ENCODE measurements at places on chromosomes 6 and 20.

DNA sequence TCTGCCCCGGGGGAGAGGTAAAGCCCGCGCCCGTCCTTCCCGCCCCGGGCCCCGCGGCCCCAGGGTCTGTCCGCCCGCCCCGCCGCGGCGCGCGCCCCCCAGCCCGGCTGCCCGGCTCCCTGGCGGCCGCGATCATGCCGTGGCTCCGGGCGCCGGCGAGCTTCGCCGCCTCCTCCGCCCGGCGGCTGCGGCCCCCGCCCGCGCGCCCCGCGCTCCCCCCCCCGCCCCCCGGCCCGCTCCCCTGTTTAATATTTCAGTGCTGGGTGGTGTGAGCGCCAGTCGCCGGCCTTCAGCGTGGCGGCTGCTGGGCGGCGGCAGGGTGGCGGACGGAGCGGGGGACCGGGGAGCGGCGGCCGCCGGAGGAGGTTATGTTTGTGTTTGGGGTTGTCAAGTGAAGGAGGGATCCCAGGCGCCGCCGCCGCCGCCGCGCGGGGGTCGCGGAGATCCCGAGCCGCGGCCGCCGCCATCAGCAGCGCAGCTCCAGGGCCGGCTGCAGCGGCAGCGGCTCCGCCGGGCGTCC, at the start of gene HIVEP1:
HIVEP1 (plus strand) TSS at position 275 of the 520 bp plus-strand sequence. CDS start 3,317 bp downstream, outside the sequence.
- DNase-seq, result no peak

- no peak for DNase-seq
Observed at GRCh38 chr6:15993716-15994228, 135.1 kb upstream of the MYLIP start.

- DNase-seq, result no peak
Observed at GRCh38 chr6:70409216-70409615, 4.1 kb upstream of the FAM135A start.

DNA sequence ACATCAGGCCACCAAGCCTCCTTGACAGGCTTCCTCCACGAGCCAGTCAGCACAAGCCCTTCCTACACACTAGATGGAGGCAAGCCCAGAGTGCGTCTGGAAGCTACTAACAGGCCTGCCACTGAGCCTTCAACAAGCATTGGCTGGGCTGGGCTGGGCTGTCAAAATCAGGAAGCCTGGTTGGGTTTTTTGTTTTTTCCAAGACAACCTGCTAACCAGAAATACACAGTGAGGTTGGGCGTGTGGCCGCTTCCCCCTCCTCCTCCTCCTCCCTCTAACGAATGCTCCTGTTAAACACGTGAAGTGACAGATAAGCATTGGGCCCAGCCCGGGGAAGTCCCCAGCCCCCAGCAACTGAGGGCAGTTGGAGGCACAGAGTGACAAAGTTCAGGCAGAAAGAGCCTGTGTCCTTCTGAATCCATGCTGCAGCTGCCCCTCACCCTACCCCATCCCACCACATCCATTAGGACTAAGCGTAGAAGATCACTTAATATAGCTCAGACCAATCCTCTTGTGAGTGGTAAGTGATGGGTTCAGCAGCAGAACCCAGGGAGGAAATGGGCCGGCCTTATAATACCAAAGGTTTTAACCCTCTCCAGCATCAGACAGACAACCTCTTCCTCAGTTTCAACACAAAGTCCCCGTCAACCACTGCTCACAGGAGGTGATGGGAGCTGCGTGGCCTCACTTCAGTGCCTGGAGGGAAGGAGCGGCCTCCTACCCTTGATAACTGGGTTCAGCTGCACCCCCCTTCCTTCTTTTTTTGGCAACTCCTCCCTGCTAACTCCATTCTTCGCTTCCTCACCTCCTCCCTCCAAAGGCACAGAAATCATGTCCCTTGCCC, 1.1 kb downstream of the NFATC2 start:
- no peak for DNase-seq

DNA sequence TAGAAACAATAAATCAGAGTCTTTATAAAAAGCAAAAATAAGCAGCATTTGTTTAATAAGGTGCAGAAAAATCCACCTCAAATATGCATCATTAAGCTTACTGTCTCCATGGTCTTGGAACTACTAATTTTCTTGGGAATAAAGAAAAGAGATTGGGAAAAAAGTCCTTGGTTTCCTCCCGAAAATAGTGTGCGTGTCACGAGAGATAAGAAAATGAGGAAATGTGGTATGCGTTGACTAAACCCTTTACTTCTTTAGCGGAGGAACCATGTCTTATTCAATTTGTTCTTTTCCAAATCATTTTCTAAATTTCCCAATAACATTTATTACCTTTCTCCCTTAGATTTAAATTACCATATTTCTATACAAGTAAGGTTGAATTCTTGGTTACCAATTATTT, 54.1 kb upstream of the HBS1L start:
- DNase-seq, result no peak

- no peak for DNase-seq
Observed at GRCh38 chr6:12361042-12361765, 71.0 kb downstream of the EDN1 start.

- peak; percentile 63 for DNase-seq
Observed at GRCh38 chr6:138765896-138766655, 7.5 kb upstream of the CCDC28A start.

- peak; percentile 53 for DNase-seq
Observed at GRCh38 chr20:8388141-8388540, 256.1 kb downstream of the PLCB1 start.

GRCh38 chr20:46977909-46978588, 83.4 kb downstream of the EYA2 start:
- DNase-seq, result no peak

- DNase-seq, result peak; percentile 67
Observed at GRCh38 chr6:105545228-105545920, 142.5 kb upstream of the PREP start.

DNA sequence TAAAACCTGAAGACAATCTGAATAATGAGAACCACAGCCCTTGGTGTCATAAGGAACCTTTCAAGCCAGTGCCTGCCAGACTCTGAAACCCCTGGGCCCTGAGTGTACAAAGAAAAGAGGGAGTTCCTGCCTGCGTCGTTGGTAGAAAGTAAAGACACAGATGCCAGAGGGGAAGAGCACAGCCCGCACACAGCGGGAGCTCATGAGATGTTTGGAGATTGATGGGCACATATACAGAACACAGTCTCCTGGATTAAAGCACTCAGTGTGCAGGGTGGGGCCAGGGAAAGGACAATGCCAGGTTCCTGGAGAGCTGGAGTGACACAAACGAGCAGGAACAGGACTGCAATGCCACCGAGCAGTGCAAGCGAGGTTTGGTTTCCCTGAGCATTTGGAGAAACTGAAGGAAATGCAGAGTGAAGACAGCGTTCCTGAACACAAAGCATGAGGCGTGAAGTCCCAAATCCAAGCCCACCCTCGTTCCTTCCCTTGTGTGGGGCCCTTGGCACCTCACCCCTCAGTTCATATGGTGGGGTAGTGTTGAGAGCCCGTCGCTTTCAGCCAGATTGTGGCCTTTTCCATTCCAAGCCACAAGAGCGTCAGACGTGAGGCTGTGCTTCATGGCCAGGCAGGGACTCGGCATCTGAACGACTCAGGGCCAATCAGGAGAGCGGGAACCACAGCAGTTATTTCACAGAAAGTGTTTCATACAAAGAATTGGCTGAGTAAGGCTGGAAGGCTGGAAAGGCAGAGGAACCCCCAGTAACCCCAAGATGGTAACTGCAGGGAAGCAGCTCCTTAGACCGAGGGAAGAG, 41.0 kb upstream of the RPS6KA2 start:
- DNase-seq, result no peak

- DNase-seq, result no peak
Observed at GRCh38 chr6:11705069-11705468, 73.5 kb downstream of the ADTRP start.

GRCh38 chr6:101490857-101491256, 97.3 kb downstream of the GRIK2 start:
- DNase-seq, result no peak

GRCh38 chr20:62999580-62999979, 7.2 kb downstream of the BHLHE23 start:
- no peak for DNase-seq

GRCh38 chr6:138017166-138017757, 90.0 kb downstream of the PERP start:
- DNase-seq, result no peak

- DNase-seq, result no peak
Observed at GRCh38 chr6:108767418-108768165, 80.6 kb upstream of the ARMC2 start.

DNA sequence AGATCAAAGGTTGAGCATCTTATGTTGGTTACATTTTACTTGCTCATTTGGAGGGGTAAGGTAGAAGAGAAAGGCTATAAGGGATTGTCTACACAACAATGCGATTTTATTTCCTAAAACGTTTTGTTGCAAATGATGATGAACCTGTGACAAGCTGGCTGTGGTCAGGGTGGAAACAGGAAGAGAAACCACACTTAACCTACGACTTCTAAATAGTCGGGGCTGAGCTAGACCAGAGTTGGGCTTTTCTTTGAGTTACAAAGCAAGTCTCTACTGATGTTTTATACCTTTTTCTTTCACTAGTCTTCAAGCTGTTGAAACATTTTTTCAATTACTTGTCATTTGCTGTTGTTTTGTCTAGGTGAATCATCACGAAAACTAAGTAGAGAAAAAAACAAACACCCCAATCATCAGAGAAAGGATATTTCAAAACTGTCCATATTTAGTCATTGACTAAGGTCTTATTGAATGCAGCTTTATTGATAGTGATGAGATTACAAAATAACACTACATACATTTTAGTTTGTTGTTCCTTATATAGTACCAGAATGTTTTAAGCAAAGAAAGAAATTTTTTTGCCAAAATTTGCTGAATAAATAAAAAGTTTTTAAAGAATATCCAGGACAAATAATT, 18.0 kb downstream of the KLHL31 start:
- DNase-seq, result peak; percentile 9

GRCh38 chr20:2890742-2891141, 17.5 kb downstream of the PTPRA start:
- DNase-seq, result peak; percentile 47

DNA sequence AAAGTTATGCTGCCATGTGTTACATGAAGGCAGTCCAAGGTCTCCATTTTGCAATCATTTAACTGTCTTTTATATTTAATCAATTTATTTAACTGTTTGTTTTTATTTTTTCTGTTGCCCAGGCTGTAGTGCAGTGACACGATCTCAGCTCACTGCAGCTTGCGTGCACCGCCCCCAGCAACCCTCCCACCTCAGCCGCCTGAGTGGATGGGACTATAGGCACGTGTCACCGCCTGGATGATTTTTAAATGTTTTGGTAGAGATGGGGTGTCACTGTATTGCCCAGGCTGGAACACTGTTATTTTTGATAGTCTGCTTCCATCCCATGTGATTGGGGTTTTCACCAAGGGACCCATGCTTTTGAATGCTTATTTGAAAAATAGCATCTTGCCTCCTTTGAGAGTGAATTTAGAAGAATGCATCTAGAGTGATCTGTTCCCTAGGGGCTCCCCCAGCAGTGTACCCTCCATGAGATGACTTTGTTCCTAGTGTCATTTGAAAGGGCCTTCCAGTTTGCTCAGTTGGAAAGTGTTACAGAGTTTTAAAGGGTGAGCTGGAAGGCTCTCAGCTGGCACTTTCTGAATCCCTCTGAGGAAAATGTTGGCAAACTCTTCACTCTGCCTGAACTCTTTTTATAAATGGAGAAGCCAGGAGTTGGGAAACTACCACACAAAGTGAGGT, 143.4 kb downstream of the JARID2 start:
- no peak for DNase-seq

DNA sequence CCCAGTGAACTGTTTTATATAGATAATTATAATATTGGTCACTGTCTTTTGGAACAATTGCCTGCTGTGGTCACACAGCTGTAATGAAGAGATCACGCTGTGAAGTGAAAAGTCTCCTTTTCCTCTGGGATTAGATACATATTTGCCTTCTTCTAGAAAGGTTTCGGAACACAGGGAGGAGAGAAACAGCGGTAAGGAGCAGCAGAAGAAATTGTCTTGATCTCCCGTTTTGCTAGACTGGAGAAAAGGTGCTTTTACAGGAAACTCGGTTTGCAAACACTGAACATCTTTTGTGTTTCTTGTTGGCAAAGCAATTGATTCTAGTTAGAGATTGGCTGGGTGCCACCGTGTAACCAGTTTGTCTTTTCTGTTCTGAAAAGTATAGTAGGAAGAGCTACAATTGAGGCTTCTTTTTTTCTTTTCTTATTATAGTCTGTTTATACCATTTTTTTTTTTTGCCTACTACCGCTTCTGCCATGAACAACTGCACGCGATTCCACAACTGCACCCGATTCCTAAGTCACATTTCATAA, 404.1 kb upstream of the ID4 start:
- DNase-seq, result no peak

- DNase-seq, result no peak
Observed at GRCh38 chr20:37353285-37353849, 7.4 kb downstream of the SRC start.

- no peak for DNase-seq
Observed at GRCh38 chr6:153096792-153097191, 34.3 kb downstream of the RGS17 start.

DNA sequence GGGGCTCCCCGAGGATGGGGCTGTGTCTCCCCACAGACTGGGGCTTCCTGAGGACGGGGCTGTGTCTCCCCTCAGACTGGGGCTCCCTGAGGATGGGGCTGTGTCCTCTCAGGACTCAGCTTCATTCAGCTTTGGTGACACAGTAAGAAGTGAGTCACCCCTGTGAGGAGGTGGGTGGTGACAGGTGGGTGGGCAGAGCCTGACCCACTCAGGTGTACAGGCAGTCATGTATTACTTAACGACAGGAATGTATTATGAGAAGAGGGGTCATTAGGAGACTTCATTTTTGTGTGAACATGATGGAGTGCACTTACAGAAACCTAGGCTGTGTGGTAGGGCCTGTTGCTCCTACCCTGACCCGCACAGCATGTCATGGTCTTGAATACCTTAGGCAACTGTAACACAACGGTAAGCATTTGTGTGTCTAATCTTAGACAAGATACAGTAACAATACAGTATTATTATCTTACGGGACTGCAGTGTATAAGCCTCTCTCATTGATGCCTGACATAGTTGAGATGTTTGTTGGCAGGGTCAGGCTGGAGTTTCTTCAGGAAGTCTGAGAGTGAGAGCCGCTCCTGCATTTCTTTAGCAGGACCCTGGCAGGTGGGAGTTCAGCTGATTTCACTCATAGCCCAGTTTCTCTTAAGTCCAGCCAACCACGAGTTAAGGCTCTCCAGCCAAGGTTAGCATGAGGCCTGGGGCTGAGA, 10.9 kb upstream of the PGC start:
- no peak for DNase-seq

DNA sequence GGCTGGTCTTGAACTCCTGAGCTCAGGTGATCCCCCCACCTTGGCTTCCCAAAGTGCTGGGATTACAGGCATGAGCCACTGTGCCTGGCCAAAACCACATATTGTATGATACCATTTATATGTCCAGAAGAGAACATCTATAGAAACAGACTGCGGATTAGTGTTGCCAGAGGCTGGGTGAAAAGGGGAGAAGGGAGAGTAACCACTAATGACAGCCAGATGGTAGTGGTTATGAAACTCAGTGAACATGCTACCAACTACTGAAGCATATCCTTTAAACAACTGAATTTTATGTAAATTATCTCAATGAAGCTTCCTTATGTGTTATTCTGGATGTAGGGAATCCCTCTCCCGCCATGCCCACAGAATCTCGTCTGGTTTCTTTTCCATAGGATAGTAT, 15.7 kb downstream of the SLC23A2 start:
- DNase-seq, result no peak

GRCh38 chr20:22232923-22233322, 351.4 kb downstream of the FOXA2 start:
- no peak for DNase-seq

Measured in ELR (cell line).